T-cell (primary cell): ENCODE measurements at places on chromosomes 12 and 14.

GRCh38 chr12:69024413-69024812 is 91.4 kb upstream of the CPM start:
- DNase-seq, result no peak

GRCh38 chr14:87386524-87386923 is 606.5 kb downstream of the GALC start:
- no peak for DNase-seq

DNA sequence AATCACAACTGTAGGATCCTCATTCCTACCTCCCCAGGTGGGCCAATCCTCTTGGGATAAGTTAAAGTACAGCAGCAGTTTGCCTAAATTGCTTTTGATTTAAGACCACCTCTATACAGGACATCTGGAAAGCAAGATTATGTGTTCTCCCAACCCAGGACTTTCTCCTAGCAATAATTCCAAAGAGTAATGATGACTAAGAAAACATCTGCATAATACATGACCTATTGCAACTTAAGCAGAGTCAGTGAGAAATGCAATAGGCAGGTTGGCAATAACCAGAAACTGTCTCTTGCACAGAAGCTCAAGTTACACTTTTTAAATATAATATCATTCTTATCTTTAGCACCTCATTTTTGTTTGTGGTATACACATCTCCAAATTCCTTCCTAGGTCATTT is 275.4 kb downstream of the TRHDE start:
- no peak for DNase-seq

DNA sequence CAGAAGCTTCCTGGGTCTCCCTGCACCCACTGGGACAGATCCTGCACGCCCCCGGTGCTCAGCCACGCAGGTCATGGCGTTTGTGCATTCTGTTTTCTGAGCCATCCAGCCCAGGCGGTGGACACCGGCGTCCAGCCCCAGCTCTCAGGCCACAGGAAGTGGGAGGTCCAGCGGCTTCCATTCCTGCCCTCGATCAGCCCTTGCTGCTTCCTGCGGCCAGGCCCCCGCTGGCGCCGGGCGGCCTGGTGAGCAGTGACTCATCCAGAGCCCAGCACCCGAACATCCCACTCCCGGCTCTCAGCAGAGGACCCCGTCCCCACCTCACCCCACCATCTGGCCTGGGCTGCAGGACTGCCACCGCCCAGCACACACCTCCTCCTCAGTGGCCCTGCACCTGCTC is 18.0 kb upstream of the NUDT14 start:
- DNase-seq, result no peak

DNA sequence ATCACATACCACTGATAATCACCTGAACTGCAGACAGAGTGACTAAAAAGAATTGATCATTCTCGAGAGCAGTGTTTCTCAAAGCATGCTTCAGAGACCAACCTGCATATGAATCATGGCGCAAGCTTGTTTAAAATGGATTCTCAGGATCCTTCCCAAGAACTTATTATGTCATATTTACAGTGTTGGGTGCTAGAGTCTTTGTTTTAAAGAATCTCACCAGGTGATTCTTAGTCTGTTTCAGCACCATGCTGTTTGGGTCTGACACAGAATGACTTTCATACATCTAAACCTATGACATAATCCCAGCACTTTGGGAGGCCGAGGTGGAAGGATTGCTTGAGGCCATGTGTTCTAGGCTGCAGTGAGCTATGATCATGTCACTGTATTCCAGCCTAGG is 31.3 kb upstream of the SSPN start:
- DNase-seq, result no peak

- no peak for DNase-seq
These were observed 34.4 kb upstream of the CRY1 start for GRCh38 chr12:107127482-107128430.

- no peak for DNase-seq
These were observed 9.1 kb upstream of the DPF3 start for GRCh38 chr14:72902801-72903530.

GRCh38 chr14:55336162-55336561 is 64.9 kb downstream of the FBXO34 start:
- no peak for DNase-seq

GRCh38 chr12:62839869-62840660 is 94.9 kb downstream of the PPM1H start:
- no peak for DNase-seq

DNA sequence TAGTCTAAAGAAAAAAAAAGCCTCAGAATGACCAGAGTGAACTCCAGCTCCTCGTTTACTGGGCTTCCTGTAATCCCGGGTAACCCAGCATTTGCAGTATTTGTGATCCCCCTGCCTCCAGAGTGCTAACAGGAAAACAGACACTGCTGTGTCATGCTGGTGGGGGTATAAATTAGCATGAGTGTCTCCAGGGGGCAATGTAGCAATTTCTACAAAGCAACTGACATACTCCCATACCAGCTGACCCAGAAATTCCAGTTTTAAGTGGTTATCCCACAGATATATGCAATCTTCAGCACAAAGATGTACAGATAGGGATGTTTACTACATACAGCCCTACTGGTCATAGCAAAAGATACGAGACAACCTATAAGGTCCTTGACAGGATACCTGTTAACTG is 18.8 kb downstream of the TTC7B start:
- DNase-seq, result no peak

GRCh38 chr14:31172084-31172483 is 35.5 kb downstream of the HECTD1 start:
- DNase-seq, result no peak

DNA sequence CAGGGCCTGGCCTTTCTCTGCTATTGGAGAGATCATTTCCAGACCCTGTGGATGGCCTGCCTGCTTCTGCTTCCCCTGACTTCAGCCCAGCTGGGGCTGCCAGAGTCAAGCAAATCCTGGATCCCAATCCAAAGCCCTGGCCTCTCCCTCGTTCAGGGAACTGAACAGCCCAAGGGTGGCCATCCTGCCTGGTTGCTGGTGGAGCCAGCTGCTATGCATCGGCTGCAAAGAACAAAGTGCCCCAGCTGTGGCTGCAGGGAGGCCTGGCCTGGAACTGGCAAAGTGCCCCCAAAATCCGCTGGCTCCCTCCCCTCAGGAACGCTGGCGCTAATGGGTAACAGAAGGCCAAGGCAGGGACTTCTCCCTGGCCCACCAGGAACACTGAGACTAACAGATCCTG is 56.4 kb downstream of the LRRC74A start:
- no peak for DNase-seq

- no peak for DNase-seq
These were observed 193.5 kb upstream of the PLEKHG7 start for GRCh38 chr12:92509156-92509738.

DNA sequence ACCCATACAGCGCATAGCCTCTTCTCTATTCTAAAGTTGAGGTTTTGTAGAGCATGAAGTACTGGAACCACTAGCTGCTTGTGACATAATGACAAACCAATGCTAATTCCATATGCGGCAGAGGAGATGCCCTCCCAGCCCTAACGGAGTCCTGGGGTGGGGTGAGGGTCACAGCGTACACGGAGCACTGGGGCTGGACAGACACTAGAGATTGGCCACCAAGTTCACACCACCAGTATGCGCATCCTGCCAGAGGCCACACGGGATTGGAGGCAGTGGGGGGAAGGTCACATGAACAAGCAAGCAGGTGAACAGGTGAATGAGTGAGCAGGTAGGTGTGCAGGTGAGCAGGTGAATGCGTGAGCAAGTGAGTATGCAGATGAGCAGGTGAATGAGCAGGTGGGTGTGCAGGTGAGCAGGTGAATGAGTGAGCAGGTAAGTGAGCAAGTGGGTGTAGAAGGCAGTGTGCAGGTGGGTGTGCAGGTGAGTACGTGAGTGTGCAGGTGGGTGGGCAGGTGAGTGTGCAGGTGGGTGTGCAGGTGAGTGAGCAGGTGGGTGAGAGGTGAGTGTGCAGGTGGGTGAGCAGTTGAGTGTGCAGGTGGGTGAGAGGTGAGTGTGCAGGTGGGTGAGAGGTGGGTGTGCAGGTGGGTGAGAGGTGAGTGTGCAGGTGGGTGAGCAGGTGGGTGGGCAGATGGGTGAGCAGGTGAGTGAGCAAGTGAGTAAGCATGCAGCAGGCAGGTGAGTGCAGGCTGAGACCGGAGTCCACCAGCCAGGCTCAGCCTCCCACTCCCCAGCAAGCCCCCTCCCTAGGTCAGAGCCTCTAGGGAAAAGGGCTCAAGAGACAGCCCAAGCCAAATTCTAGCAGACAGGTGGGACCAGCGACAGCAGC is 52.7 kb downstream of the CCDC85C start:
- DNase-seq, result no peak

- no peak for DNase-seq
These were observed 55.7 kb upstream of the OVCH1 start for GRCh38 chr12:29552994-29553748.

- DNase-seq, result no peak
These were observed 44.4 kb downstream of the PRMT8 start for GRCh38 chr12:3535431-3535841.

DNA sequence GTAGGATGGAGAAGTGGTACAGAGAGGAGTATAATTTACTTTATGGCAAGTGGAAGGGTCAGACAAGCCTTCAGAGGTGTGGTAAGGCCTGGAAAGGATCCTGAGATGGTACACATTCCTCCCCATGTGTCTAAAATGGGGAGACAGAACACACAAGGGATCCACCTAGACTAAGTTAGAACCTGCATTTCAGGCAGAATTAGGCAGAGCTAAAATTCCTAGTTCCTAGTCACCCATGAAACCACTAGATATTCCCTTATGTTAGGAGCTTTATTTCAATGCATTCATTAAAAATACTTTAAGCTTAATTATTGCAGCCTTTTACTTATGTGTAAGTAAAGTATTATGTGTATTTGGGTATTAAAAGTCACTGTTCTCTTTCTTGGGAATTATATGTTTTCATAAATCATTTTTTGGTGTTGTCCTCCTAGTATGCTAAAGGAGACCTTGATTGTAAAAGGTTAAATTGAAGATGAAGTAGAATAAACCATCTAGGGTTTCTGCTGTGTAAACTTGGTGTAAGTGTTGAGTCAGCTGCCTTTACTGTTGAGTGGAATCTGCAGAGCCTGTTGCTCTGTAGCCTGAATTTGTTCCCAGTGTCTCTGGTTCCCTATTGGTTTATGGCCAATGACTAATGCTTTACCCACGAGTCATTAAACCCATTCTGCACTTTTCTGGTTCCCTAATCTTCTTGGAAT is 423.2 kb downstream of the ATP23 start:
- DNase-seq, result no peak

DNA sequence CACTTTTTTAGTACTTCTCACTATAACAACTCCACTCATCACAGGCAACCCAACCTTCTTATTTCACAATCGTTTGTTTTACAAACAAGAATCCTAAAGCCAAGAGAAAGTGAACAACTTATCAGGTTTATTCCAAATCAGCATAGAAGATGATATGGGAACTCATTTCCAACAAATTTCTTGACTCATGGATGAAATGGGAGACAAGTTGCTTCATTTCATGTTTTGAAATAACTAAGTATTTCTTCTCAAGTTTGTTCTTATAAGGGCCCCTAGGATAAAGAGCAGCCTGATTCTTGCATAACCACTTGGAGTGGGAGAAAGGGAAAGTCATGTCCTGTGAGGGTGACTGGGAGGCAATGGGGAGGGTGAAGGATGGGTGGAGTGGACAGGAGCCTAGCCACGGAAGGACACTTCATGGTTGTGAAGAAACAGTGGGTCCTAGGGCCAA is 168.3 kb downstream of the DUSP6 start:
- no peak for DNase-seq

DNA sequence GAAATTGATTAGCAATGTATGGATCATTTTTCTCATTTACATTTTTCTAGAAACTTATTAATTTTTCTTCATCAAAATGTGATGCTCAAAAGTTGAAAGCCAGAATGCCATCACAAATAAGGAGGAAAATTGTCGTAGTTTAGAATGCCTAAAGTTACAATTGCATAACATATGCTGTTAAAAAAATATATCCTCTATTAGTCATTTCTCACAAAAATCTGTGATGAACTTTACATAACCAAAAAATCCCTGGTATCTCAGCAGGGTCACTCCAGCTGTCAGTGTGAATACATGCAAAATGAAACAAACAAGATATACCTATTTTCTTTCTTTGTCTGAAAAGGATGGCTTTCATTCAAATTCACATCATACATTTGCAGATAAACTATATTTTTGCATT is 358.9 kb downstream of the PAWR start:
- DNase-seq, result no peak

- DNase-seq, result no peak
These were observed 3.1 kb upstream of the IGF1 start for GRCh38 chr12:102483466-102483865.

GRCh38 chr14:24837280-24838046 is 203.5 kb upstream of the GZMB start:
- no peak for DNase-seq

DNA sequence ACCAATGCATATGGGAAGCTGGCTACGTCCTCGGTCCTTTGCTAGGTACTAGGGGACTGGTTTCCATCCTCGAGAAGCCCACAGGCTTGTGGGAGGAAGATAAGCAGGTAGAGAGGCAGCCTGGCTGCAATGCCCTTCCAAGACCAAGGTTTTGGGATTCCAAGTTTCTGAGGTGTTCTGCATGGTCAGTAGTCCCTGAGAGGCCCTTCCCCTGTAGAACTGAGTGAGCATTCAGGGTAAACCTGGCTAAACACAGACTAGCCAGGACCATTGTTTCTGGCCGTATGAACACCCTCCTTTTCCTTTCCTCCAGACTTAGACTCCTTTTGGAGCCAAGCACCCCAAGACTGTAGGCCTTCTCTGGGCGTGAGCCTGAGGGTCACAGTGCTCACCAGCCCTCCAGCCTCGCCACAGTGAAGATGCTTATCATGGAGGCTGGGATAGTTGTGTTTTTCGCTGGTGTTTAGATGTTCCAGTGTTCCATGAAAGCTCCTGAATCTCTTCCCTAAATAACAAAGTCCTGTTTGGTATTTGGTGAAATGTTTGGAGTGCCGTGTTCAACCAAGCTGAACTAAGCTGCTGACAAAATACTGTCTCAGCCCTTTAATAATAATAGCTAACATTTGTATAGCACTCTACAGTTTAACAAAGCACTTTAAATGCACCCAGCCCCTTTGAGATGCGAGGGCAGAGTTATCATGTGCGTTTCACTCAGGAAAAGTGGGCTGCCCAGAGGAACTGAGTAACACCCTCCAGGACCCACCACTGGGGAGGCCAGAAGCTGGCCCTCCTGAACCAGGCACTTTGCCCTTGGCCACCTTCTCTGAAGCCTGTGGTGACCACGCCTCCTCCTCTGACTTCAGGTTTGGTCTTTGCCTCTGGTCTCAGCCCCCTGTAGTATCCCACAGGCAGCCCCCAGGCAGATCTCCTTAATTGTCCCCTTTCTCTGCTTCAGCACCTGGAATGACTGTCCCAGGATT is 284.5 kb downstream of the CACNA1C start:
- DNase-seq, result no peak

DNA sequence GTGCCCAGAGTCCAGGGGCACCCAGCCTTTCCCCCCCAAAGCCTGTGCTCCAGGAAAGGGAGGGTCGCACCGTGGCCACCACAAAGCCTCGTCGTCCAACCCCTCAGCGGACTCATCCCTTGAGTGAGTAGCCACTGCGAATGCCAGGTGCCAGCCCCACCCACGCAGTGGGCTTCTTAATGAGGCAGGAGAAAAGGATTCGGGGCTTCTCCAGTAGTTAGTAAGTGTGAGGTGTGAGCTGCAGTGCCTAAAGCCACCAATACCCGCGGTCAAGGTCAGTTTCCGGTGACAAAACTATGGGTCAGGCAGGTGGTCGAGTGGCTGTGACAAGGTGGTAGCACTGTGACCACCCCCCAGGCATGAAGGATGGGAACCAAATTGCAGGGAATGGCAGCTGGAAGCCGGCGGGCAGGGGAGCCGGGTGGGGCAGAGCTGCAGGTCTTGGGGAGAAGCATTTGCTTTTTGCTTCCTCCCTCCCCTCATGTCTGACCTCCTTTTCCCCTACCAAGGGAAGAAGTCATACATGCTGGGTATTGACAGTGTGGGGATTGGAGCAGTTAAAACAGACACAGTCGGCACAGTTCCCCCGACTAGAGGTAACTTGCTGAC is 8.0 kb downstream of the RAN start:
- no peak for DNase-seq
